ENCODE measurements at places on chromosomes 3 and 15.

- no peaks in the 10 kb centered on the region for H3K27me3 ChIP-seq
- no peaks in the 10 kb centered on the region for H3K4me1 ChIP-seq
- no peak overlapping the region for H3K4me3 ChIP-seq
- no peak overlapping the region for H3K27ac ChIP-seq
- H3K36me3 ChIP-seq: peaks cover 3% of the 10 kb centered on the region
These were observed 17.1 kb downstream of the PAK2 start for GRCh38 chr3:196756732-196757131.

- no peaks in the 10 kb centered on the region for H3K27me3 ChIP-seq
- peaks cover 8% of the 10 kb centered on the region for H3K4me1 ChIP-seq
- H3K27ac ChIP-seq: no peak overlapping the region
- DNase-seq: no peak
These were observed 39.5 kb upstream of the SCAANT1 start for GRCh38 chr3:63951492-63952247.

DNA sequence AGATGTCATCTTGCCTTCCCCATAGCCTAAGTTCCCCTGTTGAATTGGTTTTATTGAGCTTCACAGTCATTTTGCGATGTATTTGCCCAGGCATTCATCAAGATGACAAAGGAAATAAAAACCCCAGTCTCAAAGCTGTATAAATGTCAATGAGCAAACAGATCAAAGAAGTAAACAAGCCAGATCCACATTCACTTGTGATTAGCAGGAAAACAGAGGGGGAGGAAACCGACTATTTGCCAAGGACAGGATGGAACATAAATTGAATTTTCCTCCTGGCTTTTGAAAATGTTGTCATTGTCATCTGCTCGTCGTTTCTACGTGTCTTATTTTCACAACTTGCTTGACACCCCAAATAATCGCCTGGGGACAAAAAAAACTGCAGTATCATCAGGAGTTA, 83.5 kb downstream of the SV2B start:
- no peaks in the 10 kb centered on the region for H3K4me1 ChIP-seq
- H3K27ac ChIP-seq: no peak overlapping the region
- H3K27me3 ChIP-seq: no peaks in the 10 kb centered on the region
- DNase-seq: no peak
- no peaks in the 10 kb centered on the region for H3K36me3 ChIP-seq

DNA sequence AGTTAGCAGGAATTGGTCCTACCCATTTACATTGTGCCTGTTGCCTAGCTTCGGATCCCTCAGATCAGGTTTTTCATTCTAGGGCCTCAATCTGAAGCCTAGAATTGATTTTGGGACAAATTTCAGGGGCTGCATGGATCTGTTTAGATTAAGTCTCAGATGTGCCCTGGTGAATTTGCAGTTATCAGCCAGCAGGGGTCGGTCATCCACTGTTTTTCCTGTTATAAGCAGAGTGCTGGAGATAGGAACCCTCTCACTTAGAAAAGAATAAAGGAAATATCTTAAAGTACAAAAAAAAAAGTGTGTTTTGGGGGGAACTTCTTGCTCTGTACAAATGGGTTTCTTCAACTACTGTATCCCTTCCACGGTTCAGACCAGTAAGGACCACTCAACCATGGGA, 212.5 kb downstream of the BCHE start:
- H3K36me3 ChIP-seq: no peaks in the 10 kb centered on the region
- H3K27ac ChIP-seq: no peak overlapping the region
- no peaks in the 10 kb centered on the region for H3K27me3 ChIP-seq
- no peaks in the 10 kb centered on the region for H3K4me1 ChIP-seq
- no peak overlapping the region for H3K4me3 ChIP-seq

DNA sequence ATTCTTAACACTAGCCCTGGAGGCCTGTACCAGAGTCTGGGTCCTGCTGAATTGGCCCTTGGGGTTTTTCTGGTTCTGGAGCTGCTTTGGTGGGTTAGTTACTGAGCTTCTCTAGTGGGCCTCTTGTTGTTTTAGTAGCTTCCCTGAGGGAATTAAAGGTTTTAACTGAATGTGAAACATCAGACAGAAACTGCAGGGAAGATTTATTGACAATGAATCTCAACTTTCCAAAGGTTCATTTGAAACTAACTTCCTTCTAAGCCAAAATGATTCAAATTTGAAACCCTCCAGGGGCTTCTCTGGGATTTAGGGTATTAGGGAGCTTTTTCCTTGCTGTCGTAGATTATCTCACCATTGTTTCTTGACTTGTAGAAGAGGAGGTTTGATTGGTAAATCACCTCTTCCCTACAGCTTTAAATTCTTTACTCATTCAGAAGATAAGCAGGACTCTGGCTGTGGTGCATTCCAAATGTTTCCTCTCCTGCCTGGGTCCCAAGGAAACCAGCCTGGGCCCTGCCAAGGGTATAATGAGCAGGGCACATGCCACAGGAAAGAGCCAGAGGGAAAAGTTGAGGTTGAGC, 71.0 kb downstream of the TP63 start:
- H3K36me3 ChIP-seq: no peaks in the 10 kb centered on the region
- no peak overlapping the region for H3K27ac ChIP-seq
- no peak overlapping the region for H3K4me3 ChIP-seq

DNA sequence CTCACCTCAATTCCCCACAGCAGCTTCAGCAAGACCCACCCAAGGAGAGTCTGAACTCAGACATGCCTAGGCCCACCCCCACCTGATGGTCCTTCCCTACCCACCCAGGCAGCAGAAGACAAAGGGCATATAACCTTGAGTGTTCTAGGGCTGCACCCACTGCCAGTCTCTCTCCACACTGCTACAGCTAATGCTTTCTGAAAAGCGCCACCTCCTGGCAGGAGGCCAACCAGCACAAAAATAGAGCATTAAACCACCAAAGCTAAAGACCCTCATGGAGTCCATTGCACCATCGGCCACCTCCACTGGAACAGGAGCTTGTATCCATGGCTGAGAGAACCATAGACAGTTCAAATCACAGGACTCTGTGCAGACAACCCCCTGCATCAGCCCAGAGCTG, 11.3 kb upstream of the RPL39L start:
- H3K36me3 ChIP-seq: no peaks in the 10 kb centered on the region
- no peak for DNase-seq
- H3K27me3 ChIP-seq: no peaks in the 10 kb centered on the region
- H3K27ac ChIP-seq: no peak overlapping the region
- no peaks in the 10 kb centered on the region for H3K4me1 ChIP-seq

DNA sequence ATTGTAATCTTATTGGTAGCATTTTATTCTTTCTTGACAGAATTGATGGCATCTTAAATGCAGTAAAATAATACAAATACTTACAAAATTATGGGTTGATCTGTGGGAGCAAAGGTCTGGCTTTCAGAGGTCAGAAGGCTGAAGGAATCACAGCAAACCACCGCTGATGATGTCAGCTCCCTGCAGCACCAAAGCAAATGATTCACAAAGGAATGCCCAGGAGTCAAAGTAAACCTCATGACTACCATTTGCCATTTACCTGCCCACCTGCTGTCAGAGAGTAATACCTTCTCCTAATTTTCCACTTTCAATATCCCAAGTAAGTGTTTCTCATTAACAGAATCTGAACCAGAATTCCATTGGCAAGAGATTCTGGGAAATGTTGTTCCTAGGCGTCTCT, 46.1 kb downstream of the CPA3 start:
- H3K27ac ChIP-seq: no peak overlapping the region
- no peak for DNase-seq
- H3K36me3 ChIP-seq: no peaks in the 10 kb centered on the region
- H3K4me1 ChIP-seq: no peaks in the 10 kb centered on the region
- no peaks in the 10 kb centered on the region for H3K27me3 ChIP-seq

DNA sequence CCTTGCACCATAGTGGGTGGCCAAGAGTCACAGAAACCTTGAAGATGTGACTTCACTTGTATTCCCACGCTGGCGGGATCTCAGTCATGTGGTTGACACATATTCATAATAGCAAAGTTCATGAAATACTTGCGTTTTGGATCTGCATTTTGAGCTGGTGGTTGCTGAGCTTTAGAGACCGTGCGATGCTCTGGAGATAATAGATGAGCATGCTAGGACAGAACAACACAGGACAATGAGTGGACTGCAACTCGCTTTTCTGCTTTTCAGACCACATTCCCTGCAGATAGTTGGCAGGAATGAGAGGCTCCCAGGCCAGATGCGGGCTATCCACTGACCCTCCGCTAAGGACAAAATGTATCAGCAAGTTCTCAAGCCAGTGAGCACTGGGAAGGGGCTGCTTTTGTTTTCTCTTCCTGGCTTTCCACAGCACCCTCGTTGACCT, 13.8 kb upstream of the STARD5 start:
- H3K4me1 ChIP-seq: peaks cover 12% of the 10 kb centered on the region
- H3K36me3 ChIP-seq: no peaks in the 10 kb centered on the region
- no peaks in the 10 kb centered on the region for H3K27me3 ChIP-seq
- no peak overlapping the region for H3K4me3 ChIP-seq

DNA sequence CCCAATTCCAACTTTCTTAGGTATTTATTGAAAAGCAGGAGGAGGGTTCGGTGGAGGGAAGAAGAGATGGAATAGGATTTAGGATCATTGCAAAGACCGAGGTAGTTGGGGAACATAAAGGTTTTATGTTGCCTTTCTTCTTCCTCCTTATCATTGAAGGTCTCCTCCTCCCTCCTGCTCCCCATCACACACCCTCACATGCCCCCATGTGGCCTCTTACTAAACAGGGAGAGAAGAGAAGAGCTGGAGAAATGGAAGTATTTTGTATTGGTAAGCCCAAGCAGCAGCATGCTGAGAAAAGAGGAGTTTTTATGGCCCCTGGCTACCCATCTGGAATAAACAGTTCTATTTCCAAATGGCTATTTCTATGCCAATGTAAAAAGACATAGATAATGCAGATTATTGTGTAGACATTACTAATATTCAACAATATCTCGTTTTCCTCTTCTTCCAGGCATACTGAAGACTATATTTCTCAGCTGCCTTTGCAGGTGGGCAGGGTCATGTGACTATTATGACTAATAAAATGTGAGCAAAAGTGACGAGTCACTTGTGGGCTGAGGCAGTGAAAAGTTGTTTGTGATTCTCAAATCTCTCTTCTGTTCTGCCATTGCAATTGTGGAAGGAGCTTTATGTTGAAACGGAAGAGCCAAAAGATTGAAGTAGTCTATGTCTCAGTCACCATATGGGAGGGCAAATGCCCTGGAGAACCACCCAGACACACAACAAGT, 5.2 kb upstream of the GPR176 start:
- no peaks in the 10 kb centered on the region for H3K36me3 ChIP-seq
- DNase-seq: peak; percentile 59
- H3K4me1 ChIP-seq: peaks cover 8% of the 10 kb centered on the region
- H3K27me3 ChIP-seq: no peaks in the 10 kb centered on the region
- H3K4me3 ChIP-seq: no peak overlapping the region
- no peak overlapping the region for H3K27ac ChIP-seq

GRCh38 chr3:166444756-166445155, 607.5 kb upstream of the BCHE start:
- DNase-seq: no peak
- H3K27ac ChIP-seq: no peak overlapping the region
- no peaks in the 10 kb centered on the region for H3K36me3 ChIP-seq
- H3K27me3 ChIP-seq: no peaks in the 10 kb centered on the region

DNA sequence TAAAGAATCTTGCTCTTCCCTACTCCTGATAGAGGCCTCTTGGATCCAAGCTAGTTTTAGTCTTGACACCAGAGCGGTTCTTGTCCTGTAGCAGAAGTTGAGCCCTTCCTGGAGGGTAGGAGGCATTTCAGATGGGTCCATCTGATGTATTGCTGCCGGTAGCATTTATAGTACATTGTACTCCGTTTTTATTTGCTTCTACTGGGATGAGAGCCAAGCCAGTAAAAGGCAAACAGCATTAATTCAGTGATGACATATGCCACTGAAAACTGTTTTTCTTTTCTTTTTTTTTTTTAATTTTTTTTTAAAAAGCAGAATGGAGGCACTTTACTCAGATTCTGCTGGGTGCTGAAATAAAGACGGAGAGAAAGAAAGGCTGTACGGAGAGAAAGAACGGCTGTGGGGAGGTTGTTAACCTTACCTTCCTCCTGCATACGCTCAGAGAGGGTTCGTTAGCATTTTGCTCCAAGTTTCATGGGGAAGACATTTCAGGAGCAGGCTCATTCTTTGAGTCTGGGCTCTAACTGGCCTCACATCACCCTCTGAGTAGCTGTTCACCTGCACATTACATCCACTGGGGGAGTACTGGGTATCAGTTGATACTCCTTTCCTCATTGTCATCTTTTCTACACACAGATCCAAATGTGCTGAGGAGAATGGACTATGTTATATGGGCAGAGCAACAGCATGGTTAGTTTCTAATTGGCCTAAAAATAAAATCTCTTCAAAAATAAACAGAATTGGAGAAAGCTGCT, 161.5 kb downstream of the FEZF2 start:
- H3K36me3 ChIP-seq: no peaks in the 10 kb centered on the region
- H3K27ac ChIP-seq: no peak overlapping the region
- no peak for DNase-seq

- no peaks in the 10 kb centered on the region for H3K36me3 ChIP-seq
- no peak overlapping the region for H3K4me3 ChIP-seq
- no peak overlapping the region for H3K27ac ChIP-seq
- no peak for DNase-seq
These were observed 143.9 kb downstream of the OR4M2 start for GRCh38 chr15:22224241-22224671.

DNA sequence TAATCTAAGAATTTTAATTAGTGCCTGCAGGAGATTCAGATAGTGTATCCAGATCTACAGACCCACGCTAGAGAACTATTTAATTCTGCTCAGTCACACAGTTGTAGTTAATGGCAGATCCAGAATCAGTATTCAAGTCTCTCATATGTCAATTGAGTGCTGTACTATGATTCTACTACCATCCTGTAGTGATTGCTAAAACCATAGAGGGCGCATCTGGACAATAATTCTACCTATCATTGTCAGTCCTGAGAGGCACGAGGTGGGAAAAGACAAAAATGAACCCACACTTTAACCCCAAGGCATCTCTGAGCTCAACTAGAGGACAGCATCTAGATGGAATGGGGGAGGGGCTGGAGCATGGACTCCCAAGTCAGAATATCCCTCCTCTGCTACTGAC, 22.7 kb downstream of the DHX36 start:
- H3K4me1 ChIP-seq: no peaks in the 10 kb centered on the region
- no peak overlapping the region for H3K27ac ChIP-seq
- H3K4me3 ChIP-seq: no peak overlapping the region
- DNase-seq: no peak
